ENCODE measurements at places on chromosomes 7 and 10. TPM values are rescaled to one million over a fixed set of nuclear protein-coding genes. Genes with fewer than 3 reads are reported as not detected.

Gene HMX2
- 0.10 TPM for total RNA-seq

Gene NEBL
- total RNA-seq: 3.9 TPM

Gene SEMA3C
- total RNA-seq: 56.7 TPM

Gene TRPV5
- not detected for total RNA-seq

Gene ST8SIA6
- 0.07 TPM for total RNA-seq

Gene MARCHF5
- total RNA-seq: 32.5 TPM

Gene PON1
- total RNA-seq: 0.34 TPM

Gene CPEB3
- total RNA-seq: 0.39 TPM

Gene VIPR2
- total RNA-seq: not detected

Gene STK17A
- 37.8 TPM for total RNA-seq

Gene CHAT
- not detected for total RNA-seq

Gene ZPBP
- total RNA-seq: not detected

Gene ARPC1A
- total RNA-seq: 134 TPM

Gene PNLIPRP1
- not detected for total RNA-seq

Gene SEMA3D
- 0.05 TPM for total RNA-seq

Gene UBE3C
- total RNA-seq: 66.4 TPM

Gene HIPK2
- 22.3 TPM for total RNA-seq

Gene FZD8
- total RNA-seq: 5.0 TPM

Gene FAM25C
- 4.7 TPM for total RNA-seq

Gene ABCB1
- total RNA-seq: not detected

Gene PKD2L1
- not detected for total RNA-seq

Gene PLAU
- 161 TPM for total RNA-seq

Gene SEPHS1
- total RNA-seq: 67.6 TPM

Gene LRRC4
- not detected for total RNA-seq

Gene ABI1
- 57.1 TPM for total RNA-seq

Gene TEX47
- total RNA-seq: not detected

Gene TUBB8
- not detected for total RNA-seq

Gene GNAT3
- not detected for total RNA-seq

Gene TAS2R39
- total RNA-seq: not detected

Gene SLF2
- 9.7 TPM for total RNA-seq

Gene GPR85
- total RNA-seq: not detected

Gene HILPDA
- 21.7 TPM for total RNA-seq

Gene FRA10AC1
- 5.2 TPM for total RNA-seq

Gene ITPRID1
- not detected for total RNA-seq

Gene OR9A2
- total RNA-seq: not detected

Gene C10orf105
- total RNA-seq: not detected

Gene PAX4
- not detected for total RNA-seq

Gene FAM24B
- total RNA-seq: 14.2 TPM

Gene MMS19
- total RNA-seq: 50.0 TPM

Gene CAV1
- total RNA-seq: 453 TPM

Gene GPR141
- not detected for total RNA-seq

Gene SLC13A1
- not detected for total RNA-seq

Data from A549 treated with CpdA at 1 μM for 4 hours (cell line).